Erythroblast (primary cell): ENCODE measurements at places on chromosomes 2 and 18.

DNA sequence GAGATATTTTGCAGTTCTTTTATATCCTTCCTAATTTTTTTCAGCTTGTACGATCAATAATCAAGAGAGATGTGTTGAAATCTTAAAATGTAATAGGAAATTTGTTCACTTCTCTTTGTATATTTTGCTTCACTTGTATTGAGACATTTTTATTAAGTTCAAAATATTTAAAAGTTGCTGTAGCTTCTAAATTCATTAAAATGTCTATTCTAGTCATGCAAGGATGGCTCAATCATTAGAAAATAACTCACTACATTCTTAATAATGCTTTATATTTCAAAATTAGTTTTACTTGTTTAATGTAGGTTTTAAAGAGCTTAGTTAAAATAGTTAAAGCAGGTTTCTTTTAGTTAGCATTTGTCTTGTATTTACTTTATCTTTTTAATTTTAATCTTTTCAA is 308.4 kb downstream of the CYRIA start:
- DNase-seq: no peak

DNA sequence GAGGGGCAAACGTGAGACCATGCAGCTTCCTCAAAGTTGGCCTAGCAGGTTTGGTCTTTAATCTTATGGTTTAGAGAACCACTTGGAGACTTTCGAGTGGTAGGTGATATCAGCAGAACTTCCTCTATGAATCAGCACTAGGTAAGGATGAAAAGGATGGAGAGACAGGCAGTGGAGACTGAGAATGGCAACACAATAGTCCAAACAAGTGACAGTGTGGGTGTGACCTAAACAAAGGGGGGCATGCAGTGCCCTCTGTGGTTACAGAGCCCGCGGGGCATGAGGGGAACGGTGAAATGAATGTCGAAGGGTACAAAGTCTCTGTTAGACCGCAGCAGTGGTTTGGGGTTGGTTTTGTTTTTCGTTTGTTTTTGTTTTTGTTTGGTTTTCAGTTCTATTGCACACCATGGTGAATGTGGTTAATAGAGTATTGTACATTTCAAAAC is 143.9 kb downstream of the L3MBTL4 start:
- DNase-seq: no peak

GRCh38 chr18:76202322-76202721 is 292.7 kb downstream of the ZNF516 start:
- DNase-seq: no peak

GRCh38 chr18:55355223-55355622 is 232.8 kb downstream of the TCF4 start:
- DNase-seq: no peak

- no peak for DNase-seq
Measured at GRCh38 chr2:12728221-12728777, 11.6 kb downstream of the TRIB2 start.

- DNase-seq: no peak
Measured at GRCh38 chr2:118706371-118706770, 141.1 kb downstream of the EN1 start.

GRCh38 chr2:152175012-152175367 is 573 bp downstream of the STAM2 start:
- no peak for DNase-seq

DNA sequence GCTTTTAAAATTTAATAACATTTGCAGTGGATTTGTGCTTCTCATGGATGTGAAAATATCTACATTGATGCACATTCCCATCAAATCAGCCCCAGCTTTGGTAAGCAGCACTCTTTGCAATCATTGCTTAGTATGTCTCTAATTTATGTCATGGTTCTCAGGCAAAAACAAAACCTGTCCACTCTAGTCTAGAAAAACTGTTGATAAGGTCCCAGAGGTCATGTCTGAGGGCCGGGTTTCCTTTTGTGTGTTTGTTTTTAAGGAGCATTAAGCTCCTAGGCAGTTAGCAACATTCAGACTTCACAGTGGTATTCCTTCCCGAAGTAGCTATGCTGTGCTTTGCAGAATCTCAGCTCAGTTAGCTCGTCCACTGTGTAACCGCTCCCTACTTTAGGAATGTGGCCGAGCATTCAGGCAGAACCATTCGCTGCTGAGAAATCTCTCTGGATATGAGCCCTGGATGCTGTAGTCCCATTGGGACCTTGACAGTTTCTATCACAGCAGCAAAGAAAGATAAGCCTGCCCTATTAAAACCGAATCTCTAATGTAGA is 4.0 kb downstream of the DIPK1C start:
- DNase-seq: no peak

DNA sequence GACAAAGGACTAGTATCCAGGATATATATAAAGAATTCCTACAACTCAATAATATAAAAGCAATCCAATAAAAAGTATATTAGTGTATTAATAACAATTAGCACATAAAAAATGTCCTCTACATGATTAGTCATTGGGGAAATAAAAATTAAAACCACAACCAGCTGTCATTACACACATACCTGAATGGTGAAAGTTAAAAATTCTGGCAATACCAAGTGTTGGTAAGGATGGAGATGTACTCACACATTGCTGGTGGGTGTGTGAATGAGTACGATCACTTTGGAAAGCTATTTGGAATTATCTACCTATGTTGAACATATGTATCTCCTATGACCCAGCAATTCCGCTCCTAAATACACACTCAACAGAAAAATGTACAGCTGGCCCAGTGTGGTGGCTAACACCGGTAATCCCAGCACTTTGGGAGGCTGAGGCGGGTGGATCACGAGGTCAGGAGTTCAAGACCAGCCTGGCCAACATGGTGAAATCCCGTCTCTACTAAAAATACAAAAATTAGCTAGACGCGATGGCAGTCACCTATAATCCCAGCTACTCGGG is 14.3 kb upstream of the NOL10 start:
- DNase-seq: no peak

DNA sequence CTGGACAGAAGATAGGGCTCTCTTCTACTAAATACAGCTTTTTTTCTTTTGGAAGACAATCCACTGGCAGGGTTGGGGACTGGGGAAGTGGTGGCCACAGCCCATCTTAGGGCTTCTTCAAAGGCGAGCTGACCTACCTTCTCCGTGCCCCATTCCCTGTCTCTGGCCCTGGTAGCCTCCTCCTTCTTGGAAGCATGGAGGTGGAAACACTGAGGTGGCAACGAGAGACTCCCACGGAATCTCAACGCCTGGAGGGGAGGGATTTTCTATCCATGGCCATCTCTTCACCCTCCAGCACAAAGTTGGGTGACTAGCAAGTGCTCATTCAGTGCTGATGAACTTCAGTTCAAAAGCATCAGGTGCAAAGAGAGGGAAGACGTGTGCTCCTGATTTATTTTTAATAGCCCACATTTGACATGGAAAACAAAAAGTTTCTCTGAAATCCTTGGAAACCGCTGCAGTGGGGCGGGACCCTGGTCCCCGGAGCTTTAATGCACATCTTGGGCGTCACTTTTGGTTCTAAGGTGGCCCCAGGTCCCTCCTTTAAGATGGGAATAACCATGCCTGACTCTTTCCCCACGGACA is 633 bp upstream of the ARMC9 start:
- no peak for DNase-seq

GRCh38 chr2:54613794-54614257 is 109.6 kb upstream of the EML6 start:
- DNase-seq: no peak

GRCh38 chr2:169862816-169863215 is 35.6 kb downstream of the UBR3 start:
- DNase-seq: no peak

DNA sequence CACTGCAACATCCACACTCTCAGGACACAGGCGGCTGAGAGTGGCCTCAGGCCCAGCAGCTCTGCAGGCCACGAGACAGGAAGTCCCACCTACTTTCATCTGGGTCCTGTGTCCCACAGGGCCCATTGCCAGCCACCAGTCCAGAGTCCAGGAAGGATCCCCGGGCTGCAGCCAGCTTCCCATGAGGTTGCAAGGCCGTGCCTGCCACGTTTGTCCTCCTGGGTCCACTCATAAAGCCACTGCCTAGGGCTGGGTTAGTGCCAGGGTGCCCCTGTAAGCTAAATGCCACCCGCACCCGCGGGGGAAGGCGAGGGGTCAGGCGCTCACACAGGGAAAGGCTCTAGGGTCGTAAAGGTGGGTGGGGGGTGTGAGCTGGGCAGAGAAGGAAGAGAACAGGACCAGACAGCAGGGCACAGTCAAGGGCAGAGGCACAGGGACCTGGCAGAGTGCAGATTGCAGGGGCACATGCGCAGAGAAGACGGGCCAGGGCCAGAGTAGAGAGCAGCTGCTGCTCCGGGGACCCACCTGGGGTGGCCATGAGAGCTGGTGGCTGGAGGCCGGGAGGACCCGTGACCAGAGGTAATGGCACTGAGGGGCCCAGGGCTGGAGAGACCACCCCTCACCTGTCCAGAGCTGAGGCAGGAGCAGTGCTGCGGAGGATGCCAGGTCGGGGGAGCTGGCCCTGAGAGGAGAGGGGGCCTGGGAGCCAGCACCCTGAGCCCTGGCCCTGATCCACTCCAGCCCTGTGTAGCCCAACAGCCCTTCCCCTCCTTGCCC is 8.0 kb downstream of the AGXT start:
- no peak for DNase-seq

DNA sequence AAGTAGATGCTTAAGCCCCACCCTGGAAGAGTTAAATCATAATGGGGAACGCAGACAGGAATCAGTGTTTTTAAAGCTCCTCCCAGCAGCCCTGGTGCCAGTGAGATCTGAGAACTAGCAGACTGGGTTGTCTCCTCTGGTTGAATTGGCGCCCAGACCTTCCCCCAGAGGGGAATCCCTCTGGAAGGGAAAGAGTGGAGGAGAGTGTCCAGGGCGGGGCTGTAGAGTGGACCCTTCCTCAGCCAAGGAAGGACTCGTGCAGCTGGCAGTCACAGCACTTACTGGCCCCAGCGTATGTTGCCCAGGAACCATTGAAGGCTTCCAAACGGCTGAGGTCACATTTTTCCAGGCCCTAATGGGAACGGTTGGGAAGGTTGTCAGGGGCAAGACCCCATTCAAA is 62.5 kb downstream of the TGOLN2 start:
- DNase-seq: no peak

DNA sequence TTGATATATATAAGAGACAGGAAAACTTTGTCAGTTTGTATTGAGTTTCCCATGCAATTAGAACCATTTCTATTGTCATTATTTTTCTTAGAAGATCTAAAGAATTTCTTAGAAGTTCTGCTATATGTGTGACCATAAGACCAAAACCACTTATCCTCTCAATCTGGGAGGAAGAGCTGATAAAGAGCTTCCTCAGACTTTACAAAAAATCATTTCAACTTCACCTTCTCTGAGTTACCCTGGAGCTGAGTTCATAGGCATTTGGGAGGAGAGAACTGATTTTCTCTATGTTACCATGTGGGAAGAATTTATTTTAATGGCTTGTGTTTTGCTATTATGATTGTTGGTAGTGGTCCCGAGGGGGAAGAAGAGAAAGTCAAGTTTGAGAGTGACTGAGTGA is 329.3 kb downstream of the GPD2 start:
- DNase-seq: no peak

- no peak for DNase-seq
Measured at GRCh38 chr2:166464187-166464586, 29.9 kb downstream of the SCN7A start.

DNA sequence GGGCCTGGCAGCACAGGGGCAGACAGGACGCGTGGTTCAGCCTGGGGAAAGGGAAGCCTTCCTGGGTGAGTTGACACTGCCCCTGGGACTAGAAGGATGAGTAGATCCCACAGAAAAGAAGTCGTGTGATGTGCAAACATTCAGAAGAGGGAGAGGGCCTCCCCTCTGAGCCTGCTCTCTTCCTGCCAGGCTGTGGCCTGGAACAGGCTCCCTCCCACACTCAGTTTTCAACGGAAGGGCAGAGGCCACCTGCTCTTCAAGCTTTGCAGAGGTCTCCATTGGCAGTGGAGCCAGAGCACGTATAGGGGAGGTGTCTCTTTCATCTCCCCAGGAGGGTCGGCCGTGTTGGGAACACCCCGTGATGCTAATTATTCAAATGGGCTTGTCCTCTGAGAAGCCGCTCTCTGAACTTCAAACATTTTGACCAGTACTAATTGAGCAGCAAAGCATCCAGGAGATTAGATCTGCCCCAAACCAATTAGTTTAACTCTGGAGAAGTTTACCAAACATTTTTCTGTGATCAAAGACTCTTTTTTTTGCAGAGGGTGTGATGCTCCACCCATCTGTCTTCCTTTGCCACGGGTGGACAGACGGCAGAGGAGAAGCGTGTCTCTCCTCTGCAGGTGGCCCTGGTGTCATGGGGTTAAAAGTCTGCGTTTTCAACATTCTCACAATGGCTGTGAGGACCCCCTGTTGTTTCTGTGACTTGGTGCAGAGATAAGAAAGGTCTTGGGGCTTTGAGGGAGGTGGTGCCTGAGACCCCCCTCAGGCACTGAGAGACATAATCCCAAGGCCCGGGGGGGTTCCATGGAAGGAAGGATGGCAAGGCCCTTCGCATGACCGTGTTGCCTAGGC is 29.5 kb upstream of the ODC1 start:
- DNase-seq: no peak

GRCh38 chr2:69196327-69197117 is 183.5 kb downstream of the ANTXR1 start:
- DNase-seq: no peak

DNA sequence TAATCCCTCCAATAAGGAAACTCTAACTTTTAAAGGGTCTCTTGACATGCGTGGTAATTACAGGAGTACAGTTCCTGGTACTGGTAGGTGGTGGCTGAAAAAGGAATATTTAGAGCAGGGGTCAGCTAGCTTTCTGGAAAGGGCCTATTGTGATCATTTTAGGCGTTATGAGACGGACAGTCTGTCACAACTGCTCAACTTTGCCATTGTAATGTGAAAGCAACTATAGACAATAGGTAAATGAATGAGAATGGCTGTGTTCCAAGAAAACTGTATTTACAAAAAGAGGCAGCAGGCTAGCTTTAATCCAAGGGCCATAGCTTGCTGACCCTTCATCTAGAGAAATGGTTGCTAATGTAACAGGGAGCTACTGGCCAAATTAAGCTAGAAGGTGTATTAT is 177.7 kb upstream of the LRRTM1 start:
- no peak for DNase-seq

- DNase-seq: no peak
Measured at GRCh38 chr18:67864677-67865340, 348.3 kb upstream of the DSEL start.

DNA sequence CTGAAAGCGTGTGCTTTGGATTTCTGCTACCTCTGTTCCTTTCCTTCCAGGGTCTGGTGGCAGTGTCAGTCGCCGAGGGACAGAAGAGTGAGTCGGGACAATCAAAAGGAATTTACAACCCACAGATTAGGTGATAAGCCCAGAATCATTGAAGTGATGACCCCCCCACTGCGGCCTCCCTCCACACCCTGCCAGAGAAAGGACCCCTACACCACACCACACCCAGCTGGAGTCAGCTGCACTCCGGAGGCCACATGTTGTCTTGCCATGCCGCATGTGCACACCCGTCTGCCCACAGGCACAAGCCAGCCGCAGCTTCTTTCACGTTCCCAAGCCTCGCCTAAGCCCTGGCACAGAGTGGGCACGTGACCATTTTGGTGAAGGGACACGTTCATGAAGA is 366.8 kb upstream of the SALL3 start:
- no peak for DNase-seq

- no peak for DNase-seq
Measured at GRCh38 chr2:145329971-145330370, 810.1 kb upstream of the ZEB2 start.
